ENCODE measurements at places on chromosomes 11 and 22. TPM values are rescaled to one million over a fixed set of nuclear protein-coding genes. Genes with fewer than 3 reads are reported as not detected.
A peak's percentile ranks its signal among the peaks of the same experiment; 100 is the strongest.

GRCh38 chr11:119323532-119324033 lies 6.7 kb upstream of the MCAM start:
- DNase-seq = peak; percentile 67

- DNase-seq = peak; percentile 15
Observed at GRCh38 chr22:42283278-42284201, 13.1 kb upstream of the TCF20 start.

Gene HTR3A
- polyA plus RNA-seq = not detected

GRCh38 chr22:23519442-23520157 lies 60.5 kb downstream of the IGLL1 start:
- DNase-seq = no peak

Gene FAM83F
- 0.04 TPM for polyA plus RNA-seq

Gene MPZL2
- polyA plus RNA-seq = 0.21 TPM

DNA sequence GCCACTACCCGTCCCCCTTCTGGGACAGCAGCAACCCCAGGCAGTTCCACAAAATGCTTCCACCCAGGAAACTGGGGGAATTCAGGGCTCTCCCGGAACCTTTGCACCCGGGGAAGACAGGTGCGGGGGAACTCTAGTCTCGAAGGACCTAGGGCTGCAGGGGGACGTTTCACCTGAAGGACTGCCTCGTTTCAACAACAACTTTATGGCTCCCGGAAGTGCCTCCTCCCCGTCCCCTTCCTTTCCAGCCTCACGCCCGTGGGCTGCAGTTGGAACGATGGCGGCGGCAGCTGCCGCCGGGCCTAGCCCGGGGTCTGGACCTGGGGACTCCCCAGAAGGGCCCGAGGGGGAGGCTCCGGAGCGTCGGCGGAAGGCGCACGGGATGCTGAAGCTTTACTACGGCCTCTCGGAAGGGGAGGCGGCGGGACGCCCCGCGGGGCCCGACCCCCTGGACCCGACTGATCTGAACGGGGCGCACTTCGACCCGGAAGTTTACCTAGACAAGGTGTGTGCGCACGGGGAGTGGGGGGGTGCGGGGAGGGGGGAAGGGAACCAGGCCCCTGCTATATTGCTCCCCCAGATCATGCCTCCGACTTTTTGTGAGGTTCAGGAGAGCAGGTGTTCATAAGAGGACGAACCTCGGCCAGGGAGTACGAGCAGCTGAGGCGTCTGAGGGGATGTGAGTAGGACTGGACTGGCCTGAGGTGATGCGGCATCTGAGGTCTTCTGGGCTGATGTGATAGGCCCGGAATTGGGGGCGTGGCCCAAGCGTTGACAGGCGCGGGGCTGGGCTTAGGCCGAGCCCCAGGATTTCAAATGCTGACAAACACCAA lies at the start of gene VPS51:
Gene VPS51 (plus strand): TSS at position 241 of the 833 bp plus-strand sequence. CDS start 37 bp downstream, at position 278.
- DNase-seq = peak; percentile 96

- no peak for DNase-seq
Observed at GRCh38 chr11:33926671-33927552, 35.0 kb upstream of the LMO2 start.

Gene CEP57
- polyA plus RNA-seq = 54.3 TPM

- DNase-seq = peak; percentile 28
Observed at GRCh38 chr22:17085277-17086181, 729 bp downstream of the IL17RA start.

- no peak for DNase-seq
Observed at GRCh38 chr11:65060913-65061408, 2.6 kb upstream of the NAALADL1 start.

Gene PHF21B
- 0.04 TPM for polyA plus RNA-seq

GRCh38 chr11:83241291-83241946 lies 44.7 kb downstream of the CCDC90B start:
- DNase-seq = peak; percentile 81
